Fibroblast of skin of left biceps (primary cell): ENCODE measurements at places on chromosomes 2 and 18.

- DNase-seq: no peak
Observed at GRCh38 chr2:11945139-11946126, 199.0 kb downstream of the LPIN1 start.

- DNase-seq: no peak
Observed at GRCh38 chr2:44535376-44535775, 173.6 kb downstream of the CAMKMT start.

- DNase-seq: peak; percentile 27
Observed at GRCh38 chr2:15058015-15058720, 425.7 kb downstream of the LRATD1 start.

GRCh38 chr2:168316073-168316440, 68.7 kb upstream of the STK39 start:
- no peak for DNase-seq

GRCh38 chr2:50004667-50005066, 850.4 kb upstream of the FSHR start:
- DNase-seq: no peak

DNA sequence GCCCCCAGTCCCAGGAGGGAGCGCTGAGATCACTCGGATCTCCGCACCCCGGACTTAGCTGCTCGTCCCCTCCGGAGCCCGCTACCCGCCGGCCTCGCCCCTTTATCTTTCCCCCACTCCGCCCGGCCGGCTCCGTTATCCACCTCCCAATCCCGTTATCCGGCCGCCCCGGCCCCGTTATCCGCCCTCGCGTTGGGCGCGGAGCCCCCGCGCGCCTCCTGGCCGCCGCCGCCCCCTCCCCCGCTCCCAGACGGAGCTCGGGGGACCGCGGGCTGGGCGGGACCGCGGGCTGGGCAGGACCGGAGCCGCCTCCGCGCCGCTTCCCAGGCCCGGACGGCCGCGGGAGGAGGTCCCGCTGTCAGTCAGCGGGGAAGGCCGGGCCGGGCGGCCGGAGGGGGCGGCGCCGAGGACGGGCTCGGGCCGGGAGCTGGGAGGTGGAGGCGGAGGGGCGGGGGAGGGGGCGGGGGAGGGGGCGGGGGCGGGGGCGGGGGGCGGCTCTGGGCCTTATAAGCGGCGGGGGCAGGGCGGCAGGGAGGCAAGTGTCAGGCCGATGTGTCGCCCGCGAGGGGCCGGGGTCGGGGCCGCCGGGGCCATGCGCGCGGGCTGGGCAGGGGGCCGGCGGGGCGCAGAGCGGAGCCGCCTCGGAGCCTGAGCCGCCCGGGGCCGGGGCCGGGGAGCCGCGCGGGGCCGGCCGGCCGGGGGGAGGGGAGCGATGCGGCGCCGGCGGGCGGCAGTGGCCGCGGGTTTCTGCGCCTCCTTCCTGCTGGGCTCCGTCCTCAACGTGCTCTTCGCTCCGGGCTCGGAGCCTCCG, at the start of gene PKDCC:
TSS of gene PKDCC (plus strand) at position 534 of the 811 bp plus-strand sequence. CDS start at position 713, 179 bp downstream.
- peak; percentile 78 for DNase-seq

- DNase-seq: no peak
Observed at GRCh38 chr18:57833441-57834101, 30.5 kb upstream of the ATP8B1 start.

- no peak for DNase-seq
Observed at GRCh38 chr18:62327977-62328376, 2.9 kb downstream of the TNFRSF11A start.

- DNase-seq: no peak
Observed at GRCh38 chr2:128158176-128158575, 67.2 kb downstream of the UGGT1 start.

- DNase-seq: no peak
Observed at GRCh38 chr2:219782737-219783348, 155.4 kb downstream of the SLC4A3 start.

GRCh38 chr18:11339188-11339775, 189.9 kb upstream of the PIEZO2 start:
- peak; percentile 71 for DNase-seq

DNA sequence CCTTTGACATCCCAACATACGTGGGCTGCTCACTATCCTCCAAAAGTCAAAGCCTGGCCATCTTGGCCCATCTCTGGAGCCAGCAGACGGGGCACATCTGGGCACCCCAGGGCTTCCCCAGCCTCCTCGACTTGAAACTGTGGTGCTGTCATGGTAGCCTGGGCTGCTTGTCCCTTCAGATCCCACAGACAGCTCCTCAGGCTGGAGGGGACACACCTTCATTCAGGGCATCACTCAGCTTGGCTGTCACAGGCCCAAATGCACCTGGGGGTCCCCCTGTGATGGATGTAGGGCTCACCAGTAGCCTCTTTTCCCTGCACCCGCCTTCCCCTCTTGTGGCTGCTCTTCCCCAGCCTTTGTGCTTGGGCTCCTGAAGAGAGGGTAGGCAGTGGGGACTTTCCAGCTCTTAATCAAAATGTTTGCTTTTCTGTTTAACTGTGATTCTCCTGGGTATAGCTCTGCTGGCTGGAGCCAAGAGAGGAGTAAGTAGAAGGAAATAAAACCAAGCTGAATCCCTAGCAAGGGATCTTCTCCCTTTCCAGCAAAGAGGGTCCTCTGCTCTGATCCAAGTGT, 92.3 kb downstream of the GYPC start:
- no peak for DNase-seq

DNA sequence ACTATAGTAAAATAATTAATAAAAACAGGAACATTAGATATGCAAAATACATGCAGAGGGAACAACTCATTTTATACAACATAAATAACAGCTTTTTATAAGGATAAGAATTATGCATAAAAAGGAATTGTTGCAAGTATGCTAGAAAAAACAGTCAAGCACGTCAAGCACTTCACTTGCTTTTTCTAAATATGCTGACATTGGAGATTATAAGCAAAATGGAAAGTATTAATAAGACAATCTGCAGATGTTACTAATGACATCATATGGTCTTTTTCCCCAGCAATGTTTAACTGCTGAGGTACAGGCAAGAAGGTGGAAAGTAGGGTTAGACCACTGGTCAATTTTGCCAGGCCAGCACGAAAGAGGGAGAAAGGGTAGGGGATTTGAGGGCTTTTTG, 111.7 kb downstream of the HIBCH start:
- DNase-seq: no peak

DNA sequence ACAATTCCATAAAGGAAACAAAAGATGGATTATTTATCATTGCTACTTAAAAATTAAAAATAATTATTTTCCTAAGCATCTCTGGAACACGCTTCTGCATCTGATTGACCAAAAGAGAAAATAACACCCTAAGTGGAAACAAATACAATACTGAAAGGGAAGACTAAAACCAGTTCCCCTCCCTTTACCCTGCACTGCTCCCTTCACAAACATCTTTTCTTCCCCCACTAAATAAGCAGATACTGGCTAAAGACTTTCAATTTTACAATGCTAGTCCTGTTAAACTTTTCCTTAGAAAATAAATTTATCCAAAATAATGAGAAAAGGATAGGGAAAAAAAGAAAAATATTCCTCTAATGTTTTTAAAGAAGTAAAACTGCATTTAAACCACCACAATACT, 4.3 kb downstream of the NCKAP1 start:
- DNase-seq: no peak

- DNase-seq: no peak
Observed at GRCh38 chr2:160575368-160575767, 81.8 kb upstream of the RBMS1 start.

GRCh38 chr2:953975-954686, 3.5 kb downstream of the SNTG2 start:
- DNase-seq: no peak

- DNase-seq: no peak
Observed at GRCh38 chr18:45687621-45688020, 36.4 kb upstream of the SLC14A1 start.

DNA sequence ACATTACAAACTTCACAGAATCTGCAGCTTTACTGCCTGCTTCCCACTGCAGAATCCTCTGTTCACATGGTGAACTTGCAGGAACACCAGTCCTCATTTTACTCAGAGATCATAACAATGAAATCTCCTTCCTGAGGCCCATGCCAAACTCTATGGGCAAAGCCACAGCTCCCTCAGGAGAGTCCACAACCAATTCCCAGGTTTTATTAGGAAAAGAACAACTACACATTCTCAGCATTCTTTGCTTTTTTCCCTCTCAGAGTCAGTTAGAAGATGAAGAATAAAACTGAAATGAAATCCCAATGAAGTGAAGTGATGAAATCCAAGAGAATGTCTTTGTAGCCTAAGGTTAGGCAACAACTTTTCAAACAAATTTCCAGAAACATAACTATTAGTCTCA, 233.7 kb downstream of the DSEL start:
- DNase-seq: peak; percentile 18

- DNase-seq: no peak
Observed at GRCh38 chr2:64946769-64947247, 42.4 kb upstream of the SLC1A4 start.

- no peak for DNase-seq
Observed at GRCh38 chr2:148716378-148716920, 71.9 kb downstream of the EPC2 start.

DNA sequence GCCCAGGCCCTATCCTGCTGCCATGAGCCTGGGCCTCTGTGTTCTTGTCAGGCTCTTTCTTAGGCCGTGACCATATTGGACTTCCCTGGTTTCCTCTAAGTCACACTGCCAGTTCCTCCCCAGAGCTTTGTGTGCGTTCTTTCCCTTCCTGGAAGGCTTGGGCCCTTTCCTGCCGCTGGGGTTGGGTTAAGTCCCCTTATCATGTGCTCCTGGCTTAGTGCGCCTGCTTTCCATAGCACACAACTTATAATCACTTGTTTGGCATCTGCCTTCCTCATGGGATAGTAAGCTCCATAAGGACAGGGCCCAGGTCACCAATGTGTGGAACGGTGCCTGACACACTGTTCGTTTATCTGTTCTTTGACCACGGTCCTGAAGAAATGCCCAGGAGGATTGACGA, 31.3 kb downstream of the NIFK start:
- no peak for DNase-seq

GRCh38 chr2:190043441-190043840, 19.1 kb downstream of the MSTN start:
- DNase-seq: no peak

DNA sequence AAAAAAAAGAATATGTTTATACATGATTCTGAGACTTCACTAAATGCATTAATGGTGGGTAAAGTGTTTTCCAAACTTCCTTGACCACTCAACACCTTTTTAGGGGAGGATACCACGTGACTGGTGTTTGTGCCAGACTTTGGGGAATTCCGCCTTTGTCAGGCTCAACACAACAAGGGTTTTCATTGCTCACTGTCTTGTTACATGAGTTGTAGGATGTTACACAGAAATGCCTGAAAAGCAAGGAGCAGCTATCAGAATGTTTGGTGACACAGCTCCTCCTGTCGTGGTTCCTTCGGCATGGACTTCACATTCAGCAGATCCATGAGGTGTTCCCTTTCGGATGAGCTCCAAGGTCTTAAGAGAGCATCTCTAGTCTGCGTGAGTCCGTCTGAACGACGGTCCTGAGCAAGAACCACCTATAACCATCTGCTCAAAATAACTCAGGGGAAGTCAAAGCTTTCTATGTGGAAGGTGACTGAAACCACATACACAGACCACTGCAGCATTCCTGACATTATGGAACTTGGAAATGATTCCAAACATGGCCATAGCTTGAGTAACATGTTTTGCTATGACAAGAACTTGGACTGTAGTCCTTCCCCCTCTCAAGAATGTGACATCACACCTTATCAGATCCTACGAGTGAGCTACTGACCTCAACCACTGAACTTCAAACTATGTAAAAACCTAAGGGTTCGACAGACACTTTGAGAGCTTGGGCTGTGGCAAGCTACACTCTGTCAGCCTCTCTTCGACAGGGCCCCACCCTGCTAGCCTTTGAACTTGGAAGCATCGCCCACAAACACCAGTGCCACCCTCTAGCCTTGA, 57.5 kb downstream of the MCFD2 start:
- peak; percentile 96 for DNase-seq

GRCh38 chr2:159506764-159507440, 109.4 kb downstream of the BAZ2B start:
- DNase-seq: no peak

- no peak for DNase-seq
Observed at GRCh38 chr2:117409443-117409842, 405.0 kb upstream of the DDX18 start.

GRCh38 chr2:30213326-30213725, 18.0 kb upstream of the LBH start:
- DNase-seq: no peak

DNA sequence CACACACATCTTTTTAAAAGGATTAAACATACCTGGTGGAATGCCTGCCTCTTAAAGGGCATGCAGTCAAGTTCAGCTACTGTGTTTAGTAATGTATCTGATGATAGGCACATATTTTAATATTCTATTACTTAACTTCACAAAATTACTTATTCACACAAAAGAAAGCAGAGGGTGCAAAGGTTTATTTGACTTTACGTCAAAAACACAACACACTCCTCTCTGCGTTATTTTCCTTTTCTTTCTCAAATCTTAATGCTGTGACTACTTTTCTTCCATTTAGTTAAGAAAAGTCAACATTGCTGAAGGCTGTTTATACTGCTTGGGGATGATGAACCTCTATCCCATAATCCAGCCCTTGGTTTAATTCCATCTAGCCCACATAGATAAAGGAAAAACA, 127.9 kb upstream of the ST6GAL2 start:
- DNase-seq: no peak

DNA sequence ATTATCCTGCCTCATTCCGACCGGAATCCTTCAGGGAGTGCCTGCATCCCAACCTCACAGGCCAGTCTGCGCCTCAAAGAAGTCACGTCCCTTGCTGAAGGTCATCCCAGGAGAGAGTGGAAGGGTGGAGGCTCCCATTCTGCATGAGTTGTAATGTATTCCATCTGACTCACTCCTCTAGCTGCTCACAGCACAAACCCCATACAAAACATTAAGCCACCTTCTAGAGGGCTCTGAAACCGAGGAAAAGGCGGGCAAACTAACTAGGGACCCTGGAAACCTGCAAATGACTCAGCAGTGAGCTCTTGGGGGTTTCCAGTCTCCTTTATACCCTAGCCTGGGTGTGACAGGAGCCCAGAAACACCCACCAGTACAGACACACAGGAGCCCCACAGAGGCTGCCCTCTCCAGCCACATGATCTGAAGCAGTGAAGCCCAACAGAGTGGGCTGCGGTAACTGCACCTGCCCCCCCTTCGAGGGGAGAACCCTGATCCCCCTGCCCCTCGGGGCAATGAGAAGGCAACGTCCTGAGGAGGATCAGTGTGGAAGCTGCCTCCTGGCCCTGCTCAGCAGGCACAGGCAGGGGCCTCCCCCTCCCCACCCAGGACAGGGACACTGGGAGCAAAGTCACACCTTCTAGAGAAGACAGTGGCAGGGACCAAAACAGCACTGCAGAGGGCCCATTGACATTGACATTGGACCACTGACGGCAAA, 69.3 kb upstream of the SNTG2 start:
- DNase-seq: no peak
